Activated T-helper 1 cell treated with anti-CD3 and anti-CD28 coated beads, Interleukin-2, amount 50 U/mL, for 16 hours (primary cell): ENCODE measurements at places on chromosomes 12 and 14.

DNA sequence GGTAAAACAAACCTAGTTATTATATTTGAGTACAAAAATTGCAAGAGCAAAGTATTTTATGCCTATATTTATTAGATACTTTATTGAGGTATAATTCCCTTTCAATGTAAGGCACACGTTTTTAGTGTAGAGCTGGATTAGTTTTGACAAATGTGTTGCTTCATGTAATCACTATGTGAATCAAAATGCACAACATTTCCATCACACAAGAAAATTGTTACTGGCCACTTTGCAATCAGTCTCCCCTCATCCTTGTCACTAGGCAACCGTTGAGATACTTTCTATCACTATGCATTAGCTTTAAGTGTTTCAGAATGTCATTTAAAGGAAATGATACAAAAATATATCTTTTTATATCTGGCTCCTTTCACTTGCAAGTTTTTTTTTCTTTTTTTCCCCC is 531.0 kb downstream of the CCER1 start:
- DNase-seq, result no peak

- DNase-seq, result no peak
These were observed 97.8 kb downstream of the LLPH start for GRCh38 chr12:66032739-66033138.

- DNase-seq, result no peak
These were observed 4.0 kb downstream of the LTB4R start for GRCh38 chr14:24315243-24315806.

- DNase-seq, result no peak
These were observed 6.1 kb upstream of the SRSF5 start for GRCh38 chr14:69760810-69761209.

DNA sequence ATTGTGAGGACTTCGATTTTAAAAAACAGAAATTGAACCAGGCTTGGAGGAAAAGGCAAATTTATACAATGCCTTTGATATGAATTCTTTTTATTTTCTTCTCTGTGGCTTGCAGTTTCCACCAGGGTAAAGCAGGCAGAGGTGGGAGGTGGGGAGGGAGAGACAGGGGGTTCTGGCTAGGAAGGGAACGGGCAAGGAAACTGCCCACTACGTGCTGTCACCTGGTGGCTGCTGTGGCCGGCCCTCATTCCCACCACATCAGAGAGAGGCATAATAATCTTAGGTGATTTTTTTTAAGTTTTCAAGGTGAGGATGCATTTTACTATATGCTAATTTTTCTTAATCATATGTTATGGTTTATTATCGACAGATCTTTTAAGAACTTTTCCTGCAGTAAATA is 145.8 kb downstream of the CACNA1C start:
- DNase-seq, result no peak

- peak; percentile 19 for DNase-seq
These were observed 853 bp downstream of the TTC9 start for GRCh38 chr14:70642303-70643235.

DNA sequence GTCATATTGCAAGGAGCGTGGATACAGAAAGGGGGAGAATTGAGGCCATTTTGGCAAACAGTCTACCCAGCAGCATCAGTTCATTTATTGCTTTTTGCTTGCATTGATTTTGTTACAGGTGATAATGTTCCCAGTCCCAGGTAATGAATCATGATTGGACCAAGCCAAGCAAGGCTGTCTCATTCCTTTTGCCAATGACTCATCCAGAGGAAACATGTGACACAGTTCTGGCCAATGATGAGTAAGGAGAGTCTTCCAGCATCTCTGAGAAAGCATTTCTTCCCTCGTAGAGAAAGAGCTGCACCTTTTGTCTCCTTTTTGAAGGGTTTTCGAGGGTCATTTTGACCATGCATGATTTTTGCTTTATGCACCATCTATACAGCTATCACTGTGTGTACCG is 68.2 kb downstream of the SLC15A4 start:
- DNase-seq, result no peak

DNA sequence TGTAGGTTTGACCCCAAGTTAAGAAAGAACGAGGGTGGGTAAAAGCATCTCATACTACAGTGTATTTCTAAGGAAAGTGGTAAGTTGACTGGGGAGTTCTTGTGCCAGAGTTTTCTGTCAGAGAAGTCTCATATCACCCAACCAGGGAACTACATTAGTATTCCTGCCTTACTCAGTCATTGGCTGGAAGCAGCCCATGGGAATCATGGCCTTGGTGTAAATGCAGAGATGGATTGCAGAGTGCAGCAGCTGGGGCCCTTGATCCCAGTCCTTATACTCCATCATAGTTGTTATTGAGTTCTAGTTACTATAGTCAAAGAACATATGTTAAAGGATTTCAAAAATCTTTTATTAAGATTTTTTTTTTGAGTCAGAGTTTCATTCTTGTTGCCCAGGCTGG is 105.8 kb downstream of the MNAT1 start:
- no peak for DNase-seq

- no peak for DNase-seq
These were observed 336.8 kb upstream of the FKBP4 start for GRCh38 chr12:2457933-2458414.

- DNase-seq, result peak; percentile 41
These were observed 123.0 kb upstream of the PZP start for GRCh38 chr12:9331218-9331626.

DNA sequence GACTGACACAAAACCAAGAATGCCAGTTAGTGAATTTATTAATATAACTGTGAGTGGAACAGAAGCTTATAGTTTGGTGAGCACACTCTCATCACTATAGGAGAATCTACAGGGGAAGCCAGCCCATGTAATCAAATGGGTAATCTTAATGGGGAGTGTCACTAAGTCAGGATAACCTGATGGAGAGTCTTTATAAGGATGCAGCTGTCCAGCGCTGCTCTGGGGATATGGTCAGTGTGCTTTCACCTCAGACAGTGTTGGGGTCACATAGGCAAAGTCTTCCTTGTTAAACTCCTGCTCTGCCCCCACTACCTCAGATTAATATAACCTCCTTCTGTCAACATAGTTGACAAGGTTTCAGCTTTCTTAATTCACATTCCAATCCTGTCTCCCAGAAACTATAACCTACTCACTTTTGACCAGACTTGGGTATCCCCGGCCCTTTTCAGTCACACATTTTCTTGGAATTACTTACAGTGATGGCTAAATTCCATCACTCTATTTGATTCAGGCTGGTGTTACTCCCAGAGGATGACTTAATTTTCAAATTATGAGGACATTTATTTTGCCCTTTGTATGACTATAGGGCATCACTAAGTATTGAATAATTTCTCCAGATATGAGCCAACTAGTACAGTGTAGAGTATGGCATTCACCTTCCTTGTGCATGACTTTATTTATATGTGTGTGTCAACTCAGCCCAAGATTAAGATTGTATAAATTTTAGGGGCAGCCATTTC is 13.2 kb downstream of the STK38L start:
- no peak for DNase-seq

GRCh38 chr14:102930753-102931579 is 8.5 kb downstream of the AMN start:
- DNase-seq, result no peak

GRCh38 chr12:28051516-28052354 is 79.2 kb upstream of the PTHLH start:
- no peak for DNase-seq

- DNase-seq, result no peak
These were observed 150.3 kb downstream of the FOXN3 start for GRCh38 chr14:89266754-89267153.

DNA sequence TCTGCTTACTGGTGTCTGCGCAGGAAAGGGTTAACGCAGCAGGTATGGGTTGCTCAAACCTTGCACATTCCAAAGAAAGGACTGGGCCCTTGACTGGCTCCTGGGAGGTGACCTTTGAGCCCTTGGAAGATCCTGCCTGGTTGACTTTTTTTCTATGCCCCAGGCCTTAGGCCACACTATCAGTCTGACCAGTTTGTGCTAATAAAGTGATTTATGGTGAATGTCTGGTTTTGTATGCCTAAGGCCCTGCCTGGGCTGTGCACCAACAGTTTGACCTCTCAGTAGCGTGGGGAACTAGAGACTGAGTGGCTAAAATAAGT is 61.4 kb upstream of the SCN8A start:
- no peak for DNase-seq

DNA sequence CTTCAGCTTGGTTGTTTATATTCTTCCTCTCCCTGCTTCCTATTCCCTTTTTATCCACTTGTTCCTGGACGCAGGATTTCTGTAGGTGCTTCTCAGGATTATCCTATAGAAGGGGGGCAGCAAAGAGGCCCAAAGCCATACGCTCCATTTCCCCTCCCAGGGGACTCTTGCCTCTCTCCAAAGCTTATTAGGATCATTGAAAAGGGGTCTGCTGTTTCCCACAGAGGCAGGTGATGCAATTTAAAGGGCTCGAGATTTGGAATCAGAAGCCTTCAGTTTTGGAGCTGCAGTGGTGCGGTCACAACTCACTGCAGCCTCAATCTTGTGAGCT is 31.5 kb upstream of the SYNDIG1L start:
- DNase-seq, result no peak

- DNase-seq, result no peak
These were observed 628 bp downstream of the MEG3 start for GRCh38 chr14:100826391-100827100.

GRCh38 chr12:125357561-125357960 is 292.3 kb downstream of the AACS start:
- no peak for DNase-seq
